ENCODE measurements at places on chromosomes 1 and 21.

GRCh38 chr1:215844266-215844665 is 277.2 kb downstream of the KCTD3 start:
- DNase-seq = no peak

- DNase-seq = no peak
Observed at GRCh38 chr1:242641461-242641860, 117.0 kb upstream of the PLD5 start.

GRCh38 chr1:22344329-22344630 is 107.4 kb upstream of the ZBTB40 start:
- DNase-seq = no peak

DNA sequence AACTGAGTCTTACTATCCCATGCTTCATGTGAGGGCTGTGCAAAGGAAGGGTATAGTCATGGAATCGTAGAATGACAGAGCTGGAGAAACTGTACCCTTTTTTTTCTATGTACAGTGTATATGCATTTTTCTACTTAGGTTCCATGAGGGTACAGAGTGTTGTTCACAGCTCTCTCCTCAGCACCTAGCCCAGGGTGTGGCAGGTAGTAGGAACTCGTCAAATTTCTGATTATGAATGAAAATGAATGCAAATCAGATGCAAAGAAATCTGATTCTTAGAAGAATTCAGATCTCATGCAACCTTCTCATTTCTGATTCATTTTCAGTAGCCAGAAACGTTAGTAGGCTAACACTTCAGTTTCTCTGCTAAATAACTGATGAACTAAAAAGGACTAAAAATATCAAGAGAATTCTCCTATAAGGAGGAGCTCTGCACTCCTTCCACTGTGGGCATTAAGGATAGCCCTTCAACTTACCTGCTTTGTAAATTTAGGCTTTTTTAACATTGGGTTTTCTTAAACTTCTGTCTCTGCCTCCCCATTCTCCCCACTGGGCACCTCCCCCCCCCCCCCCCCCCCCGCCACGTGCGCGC is 18.0 kb upstream of the HHAT start:
- no peak for DNase-seq

DNA sequence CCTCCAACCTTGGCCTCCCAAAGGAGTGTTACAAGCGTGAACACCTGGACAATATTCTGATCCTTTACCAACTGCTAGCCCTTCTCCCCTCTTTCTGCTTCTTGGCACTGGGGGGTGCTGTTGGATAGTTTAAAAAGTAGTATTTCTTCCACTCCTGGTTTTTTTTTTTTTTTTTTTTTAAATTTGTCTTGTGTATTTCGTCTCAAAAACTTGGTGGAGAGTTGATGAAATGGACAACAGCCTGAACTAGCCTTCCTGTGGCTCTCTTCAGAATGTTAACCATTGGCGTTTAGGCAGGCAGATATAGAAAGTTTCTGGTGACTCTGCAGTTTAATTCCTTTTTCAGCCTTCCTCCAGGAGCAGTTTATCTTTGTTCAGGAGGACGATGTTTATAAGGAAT is 69.7 kb upstream of the USP24 start:
- no peak for DNase-seq

DNA sequence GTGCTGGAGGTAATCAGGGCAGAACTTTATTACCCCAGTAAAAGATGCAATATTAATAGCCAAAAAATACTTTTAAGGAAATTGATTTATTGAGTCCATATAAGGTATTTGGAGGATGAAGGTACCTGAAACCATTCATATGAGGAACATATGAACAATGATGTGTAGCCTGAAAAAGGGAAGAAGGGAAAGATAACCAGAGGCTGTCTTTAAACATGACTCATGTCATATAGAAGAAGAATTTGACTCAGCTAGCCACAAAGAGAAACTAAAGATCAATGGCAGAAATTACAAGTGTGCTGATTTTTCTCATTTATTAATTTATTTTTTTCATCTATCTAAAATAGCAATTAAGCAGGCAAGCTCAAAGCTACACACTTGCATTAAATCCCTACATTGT is 136.2 kb upstream of the DUSP10 start:
- DNase-seq = no peak

DNA sequence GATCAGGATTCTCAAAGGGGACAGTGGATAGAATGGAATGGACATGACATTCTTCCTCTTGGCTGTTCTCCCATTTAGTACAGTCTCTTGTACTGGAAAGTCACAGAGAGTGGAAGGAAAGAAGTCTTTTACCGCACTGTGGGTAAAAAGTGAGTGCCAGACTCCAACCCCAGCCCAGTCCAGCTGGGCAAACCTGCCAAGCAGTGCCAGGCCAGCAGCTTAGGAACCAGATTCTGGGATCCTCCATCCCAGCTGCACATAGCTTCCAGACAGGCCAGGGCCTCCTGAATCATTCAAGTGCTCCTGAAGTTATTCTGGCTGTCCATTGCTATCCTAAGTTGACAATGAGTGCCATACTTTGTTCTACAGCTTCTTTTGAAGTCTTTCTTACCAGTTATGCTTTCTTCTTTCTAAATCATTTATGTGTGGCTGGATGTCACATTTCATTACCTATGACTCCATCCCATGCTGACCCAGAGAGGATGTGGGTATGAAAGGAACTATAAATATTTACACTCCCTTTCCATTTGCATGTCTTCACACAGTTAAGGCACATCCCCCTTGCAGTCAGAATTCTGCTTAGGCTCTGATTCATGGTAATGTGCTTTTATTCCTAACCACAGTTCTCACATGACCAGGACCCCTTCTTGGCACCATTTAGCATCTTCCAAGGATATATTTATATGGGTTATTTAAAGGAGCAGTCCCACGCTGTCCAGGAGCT is 88.9 kb downstream of the AK5 start:
- no peak for DNase-seq

DNA sequence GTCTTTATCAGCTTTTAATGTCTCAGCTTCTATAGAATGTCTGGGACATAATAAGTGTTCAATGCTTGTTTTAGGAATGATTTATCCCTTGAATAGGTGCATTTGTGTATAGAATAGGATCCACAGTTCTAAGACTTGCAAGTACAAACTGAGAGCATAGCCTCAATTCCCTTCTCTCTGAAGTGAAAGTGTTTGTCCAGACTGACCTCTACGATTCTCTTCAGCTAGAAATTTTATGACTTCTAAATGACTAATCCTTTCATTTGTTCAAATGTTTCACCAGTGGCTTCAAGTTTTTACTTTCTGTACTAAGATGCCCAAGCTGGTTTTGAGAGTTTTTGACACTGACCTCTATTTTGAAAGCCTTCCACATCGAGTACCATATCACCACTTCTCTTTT is 608.2 kb upstream of the ADGRL4 start:
- no peak for DNase-seq

GRCh38 chr1:31705080-31705866 is 1.5 kb upstream of the COL16A1 start:
- DNase-seq = peak; percentile 49

DNA sequence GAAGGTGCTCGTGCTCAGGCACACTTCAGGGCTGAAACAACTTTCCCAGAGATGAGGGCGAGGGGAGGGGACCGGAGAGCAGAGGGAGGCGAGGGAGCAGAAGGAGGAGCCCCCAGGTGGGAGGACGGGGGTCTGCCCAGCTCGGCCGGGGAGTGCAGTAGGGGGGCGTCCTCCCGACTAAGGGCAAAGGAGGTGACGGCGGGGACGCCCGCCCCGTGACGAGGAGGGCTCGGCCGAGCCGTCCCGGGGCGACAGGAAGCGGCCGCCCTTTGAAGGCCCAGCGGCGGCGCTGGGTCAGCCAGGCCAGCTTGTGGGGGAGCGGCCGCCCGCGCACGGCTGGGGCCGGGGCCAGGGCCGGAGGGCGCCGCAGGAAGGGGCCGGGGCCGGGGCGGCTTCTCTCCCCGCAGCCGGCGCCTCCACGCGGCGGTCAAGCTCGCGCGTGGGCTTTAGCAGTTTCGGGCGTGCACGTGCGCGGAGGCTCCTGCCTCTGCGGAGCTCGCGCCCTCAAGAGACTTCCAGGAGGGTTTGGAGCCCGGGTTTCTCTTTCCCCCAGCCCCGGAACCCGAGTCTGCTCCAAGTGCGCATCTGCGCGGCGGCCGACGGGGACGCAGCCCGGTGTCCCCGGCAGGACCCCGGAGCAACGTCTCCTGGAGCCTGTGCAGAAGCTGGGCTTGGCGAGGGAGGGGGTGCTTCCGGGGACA is 100.8 kb upstream of the SLC45A1 start:
- no peak for DNase-seq

DNA sequence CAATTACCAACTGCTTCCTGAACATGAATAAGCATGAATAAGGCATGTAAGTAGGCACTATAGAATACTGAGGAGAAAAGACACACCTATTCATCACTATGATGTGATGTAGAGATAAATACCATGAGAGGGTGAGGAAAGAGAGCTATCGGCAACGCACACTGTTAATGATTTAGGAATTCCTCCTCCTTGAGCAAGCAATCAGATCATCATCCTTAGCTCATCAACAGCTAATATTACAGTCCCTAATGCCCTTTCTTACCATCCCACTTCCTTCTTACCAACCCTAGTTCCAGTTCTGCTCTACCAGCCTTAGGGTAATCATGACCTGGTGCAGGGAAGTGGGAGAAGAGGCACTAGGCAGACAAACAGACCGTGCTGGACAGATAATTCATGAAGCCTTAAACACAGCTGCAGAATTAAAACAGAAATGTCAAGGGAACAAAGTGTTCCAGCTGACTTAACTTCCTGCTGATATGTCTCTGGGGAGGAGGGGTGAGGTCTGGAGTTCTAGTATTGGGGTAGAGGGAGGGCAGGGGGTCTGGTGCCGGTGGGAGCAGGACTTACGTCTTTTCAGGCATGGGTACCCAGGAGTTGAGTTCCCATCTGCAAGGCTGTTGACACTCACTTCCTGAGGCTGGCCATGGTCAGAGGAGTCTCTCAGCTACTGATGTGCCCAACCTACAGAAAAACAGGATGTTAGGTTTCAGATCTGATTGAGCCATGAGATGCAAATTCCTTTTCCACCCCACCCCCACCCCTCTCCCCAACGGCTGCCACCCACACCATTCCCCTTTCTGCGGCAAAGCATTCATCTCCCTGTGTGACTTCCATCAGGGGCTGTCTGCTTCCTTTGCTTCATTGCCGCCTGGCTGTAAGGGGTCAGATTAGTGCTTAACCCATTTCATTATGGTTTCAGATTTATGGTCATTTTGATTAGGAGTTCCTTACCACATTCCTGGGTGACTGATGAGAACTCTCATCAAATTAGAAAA is 12.6 kb upstream of the RCSD1 start:
- no peak for DNase-seq

- no peak for DNase-seq
Observed at GRCh38 chr1:231584117-231584516, 42.5 kb upstream of the DISC1 start.

- DNase-seq = no peak
Observed at GRCh38 chr1:204641455-204641854, 44.1 kb downstream of the LRRN2 start.

GRCh38 chr1:226782845-226783601 is 43.9 kb upstream of the ITPKB start:
- DNase-seq = no peak

DNA sequence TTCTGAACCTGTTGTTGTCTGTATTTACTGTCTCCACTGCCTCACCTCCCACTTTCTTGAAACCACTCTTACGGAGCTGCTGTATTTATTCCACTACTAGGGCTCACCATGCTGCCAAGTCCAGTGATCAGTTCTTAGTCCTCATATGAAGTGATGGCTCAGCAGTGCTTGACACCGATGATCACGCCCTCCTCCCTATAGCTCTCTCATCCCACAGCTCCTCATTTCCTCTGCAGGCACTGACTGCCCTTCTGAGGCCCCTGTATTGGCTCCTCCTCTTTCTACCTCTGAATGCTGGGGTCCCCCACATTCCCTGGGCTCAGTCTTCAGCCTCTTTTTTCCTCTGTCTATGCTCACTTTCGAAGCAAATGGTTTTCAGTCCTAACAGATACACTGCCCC is 3.4 kb downstream of the CLCA1 start:
- no peak for DNase-seq

- no peak for DNase-seq
Observed at GRCh38 chr21:40647706-40648105, 199.3 kb downstream of the DSCAM start.

- DNase-seq = no peak
Observed at GRCh38 chr1:5951846-5952410, 40.3 kb downstream of the NPHP4 start.

DNA sequence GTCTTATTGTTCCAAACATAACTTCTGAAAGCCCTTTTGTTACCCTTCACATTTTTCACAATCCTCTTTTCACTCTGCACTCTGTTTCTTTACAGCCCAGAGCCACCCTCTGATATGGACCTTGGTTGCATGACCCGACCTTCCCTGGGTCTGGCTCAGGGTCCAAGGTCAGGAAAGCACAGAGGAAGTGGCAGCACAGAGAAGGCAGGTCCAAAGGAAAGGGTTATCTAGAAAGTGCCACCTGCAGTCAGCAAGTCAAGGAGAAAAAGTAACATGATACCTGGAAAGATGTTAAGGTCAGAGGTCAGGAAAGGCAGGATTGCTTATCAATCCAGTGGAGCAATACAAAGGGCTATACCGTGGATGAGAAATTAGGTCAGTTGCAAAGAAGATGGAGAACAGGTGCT is 18.4 kb downstream of the BCAR3 start:
- DNase-seq = no peak

DNA sequence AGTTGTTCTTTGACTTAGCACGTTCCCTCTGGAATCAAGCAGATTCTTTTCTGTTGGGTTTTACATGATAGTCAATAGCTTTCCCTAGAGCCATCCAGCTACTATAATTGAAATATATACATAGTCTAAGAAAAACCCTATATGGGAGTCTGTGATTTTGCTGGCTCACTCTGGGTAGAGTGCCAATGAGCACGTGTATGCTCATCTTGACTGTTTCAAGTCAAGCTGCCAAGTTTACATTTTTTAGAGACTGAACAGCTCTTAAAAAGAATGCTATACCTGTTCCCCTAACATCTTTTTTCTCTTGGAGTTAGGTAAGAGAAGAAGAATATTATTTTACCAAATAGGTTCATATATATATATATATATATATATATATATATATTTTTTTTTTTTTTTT is 182.8 kb upstream of the NRIP1 start:
- DNase-seq = no peak

DNA sequence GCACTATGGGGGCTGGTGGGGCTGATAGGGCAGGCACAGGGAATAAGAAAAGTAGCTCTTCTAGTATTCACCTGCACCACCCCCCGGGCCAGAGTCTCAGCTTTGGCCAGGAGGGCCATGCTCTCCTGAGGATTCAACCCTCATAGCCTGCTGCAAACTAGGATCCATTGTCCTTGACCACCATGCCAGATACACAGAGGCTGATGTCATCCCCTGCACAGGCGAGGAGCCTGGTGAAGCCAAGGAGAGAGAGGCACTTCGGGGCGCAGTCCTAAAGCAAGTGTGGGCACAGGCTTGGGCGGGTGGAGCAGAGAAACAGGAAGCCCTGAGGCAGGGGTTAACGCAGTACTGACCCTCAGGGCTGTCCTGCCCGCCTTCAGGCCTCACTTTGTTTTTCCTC is 29.5 kb downstream of the TMEM53 start:
- no peak for DNase-seq

GRCh38 chr21:30480145-30480544 is at the start of gene KRTAP19-1:
Gene KRTAP19-1, minus strand, starts transcription at chr21:30480367. Its CDS starts 50 bp downstream, at chr21:30480317.
- no peak for DNase-seq

GRCh38 chr1:206041640-206042039 is 11.3 kb upstream of the RHEX start:
- DNase-seq = no peak

GRCh38 chr1:78237364-78237916 is 191.7 kb downstream of the GIPC2 start:
- DNase-seq = no peak

GRCh38 chr1:47785561-47786271 is 211.5 kb downstream of the TRABD2B start:
- DNase-seq = no peak

GRCh38 chr1:3213730-3214129 is 144.7 kb downstream of the PRDM16 start:
- DNase-seq = no peak

Data from stimulated activated CD8-positive, alpha-beta memory T cell treated with anti-CD3 and anti-CD28 coated beads, Interleukin-4, amount 100 ng/mL, for 4 hours (primary cell).